Stimulated activated CD4-positive, alpha-beta T cell treated with anti-CD3 and anti-CD28 coated beads, Interleukin-4, amount 100 ng/mL, for 1 hour (primary cell): ENCODE measurements at places on chromosomes 1 and 21.
A peak's percentile ranks its signal among the peaks of the same experiment; 100 is the strongest.

GRCh38 chr1:184368354-184368753, 18.5 kb upstream of the C1orf21 start:
- no peak for DNase-seq

- DNase-seq, result no peak
Measured at GRCh38 chr1:163303561-163303960, 18.2 kb upstream of the NUF2 start.

DNA sequence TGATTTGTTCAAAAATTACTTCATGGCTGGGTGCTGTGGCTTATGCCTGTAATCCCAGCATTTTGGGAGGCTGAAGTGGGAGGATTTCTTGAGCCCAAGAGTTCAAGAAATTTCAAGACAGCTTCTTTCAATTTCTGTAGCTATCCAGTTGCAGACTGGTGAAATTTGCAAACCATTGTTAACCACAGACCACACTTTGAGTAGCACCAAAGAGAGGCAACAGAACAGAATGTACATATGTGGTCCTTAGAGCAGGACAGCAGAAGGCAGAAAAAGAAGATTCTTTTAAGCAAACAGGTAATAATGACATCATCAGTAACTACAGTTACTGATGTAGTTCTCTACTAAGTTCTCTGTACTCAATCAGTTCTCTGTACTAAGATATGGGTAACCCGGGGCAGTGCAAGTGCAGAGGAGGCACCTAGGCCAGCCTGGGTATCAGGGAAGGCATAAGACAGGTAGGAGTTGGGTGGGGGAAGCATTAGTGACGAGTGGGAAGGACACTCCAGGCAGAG, 5.5 kb upstream of the KLF17 start:
- no peak for DNase-seq

GRCh38 chr1:196877964-196878363, 9.9 kb upstream of the CFHR4 start:
- DNase-seq, result no peak

- DNase-seq, result no peak
Measured at GRCh38 chr1:11168731-11169130, 20.4 kb upstream of the ANGPTL7 start.

DNA sequence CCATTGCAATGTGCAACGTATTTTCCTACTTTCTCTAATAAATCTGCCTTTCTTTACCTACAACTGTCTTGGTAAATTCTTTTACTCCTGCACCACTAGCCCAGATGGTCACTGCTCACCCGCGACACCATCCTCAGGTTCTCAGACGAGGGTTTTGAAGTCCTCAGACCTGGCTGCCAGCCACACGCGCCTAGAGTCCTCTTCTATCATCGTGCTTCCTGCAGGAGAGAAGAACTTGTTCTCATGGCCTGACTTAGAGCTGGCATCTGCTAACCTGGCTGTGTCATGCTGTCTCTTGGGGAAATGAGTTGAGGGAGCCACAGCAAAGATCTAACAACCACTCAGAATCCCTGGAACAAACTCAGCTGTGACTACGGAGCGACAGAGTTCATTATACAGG, 30.3 kb upstream of the PGBD5 start:
- DNase-seq, result no peak

DNA sequence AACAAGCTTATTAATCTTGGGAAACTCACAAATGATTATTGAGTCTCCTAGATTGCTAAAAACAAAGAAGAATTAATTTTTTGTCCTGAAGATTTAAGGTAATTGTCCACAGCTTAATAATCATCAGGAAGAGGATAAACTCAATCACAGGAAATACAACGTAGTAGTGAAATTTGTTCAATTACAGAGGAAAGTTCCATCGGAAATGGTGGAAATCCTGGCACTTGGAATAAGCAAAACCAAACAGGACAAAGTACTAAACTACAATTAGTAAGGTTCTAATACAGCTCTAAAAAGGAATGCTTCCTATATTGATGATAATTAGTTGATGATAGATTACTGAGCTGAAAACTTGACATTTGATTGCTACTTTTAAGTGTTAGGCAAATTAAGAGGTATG, 485.4 kb downstream of the USP25 start:
- DNase-seq, result no peak

DNA sequence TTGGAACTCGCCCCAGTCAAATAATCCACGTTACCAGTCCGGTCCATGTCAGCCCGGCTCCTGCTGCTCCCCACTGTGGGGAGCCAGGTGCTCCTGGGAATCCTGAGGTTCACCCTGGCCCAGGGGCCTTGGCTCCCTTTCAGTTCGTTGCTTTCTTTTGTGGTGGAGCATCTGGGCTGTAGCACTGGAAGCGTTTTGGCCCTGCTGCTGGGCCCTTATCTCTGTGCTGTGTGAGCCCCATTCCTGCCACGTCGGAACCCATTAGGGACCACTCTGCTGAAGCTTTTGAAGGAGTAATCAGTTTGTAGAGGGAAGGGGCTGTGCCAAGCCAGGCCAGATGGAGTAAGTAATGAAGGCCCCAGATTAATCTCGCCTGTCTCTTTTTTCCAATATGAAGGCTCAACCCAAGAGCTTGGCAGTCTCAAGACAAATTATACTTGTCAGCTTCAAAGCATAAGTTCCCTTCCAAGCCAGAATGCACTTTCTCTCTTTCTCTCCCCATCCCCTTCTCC, 82.3 kb downstream of the PGM1 start:
- DNase-seq, result no peak

- no peak for DNase-seq
Measured at GRCh38 chr1:228142155-228142691, 2.1 kb downstream of the GUK1 start.

- no peak for DNase-seq
Measured at GRCh38 chr1:68973459-68974244, 476.8 kb upstream of the DEPDC1 start.

DNA sequence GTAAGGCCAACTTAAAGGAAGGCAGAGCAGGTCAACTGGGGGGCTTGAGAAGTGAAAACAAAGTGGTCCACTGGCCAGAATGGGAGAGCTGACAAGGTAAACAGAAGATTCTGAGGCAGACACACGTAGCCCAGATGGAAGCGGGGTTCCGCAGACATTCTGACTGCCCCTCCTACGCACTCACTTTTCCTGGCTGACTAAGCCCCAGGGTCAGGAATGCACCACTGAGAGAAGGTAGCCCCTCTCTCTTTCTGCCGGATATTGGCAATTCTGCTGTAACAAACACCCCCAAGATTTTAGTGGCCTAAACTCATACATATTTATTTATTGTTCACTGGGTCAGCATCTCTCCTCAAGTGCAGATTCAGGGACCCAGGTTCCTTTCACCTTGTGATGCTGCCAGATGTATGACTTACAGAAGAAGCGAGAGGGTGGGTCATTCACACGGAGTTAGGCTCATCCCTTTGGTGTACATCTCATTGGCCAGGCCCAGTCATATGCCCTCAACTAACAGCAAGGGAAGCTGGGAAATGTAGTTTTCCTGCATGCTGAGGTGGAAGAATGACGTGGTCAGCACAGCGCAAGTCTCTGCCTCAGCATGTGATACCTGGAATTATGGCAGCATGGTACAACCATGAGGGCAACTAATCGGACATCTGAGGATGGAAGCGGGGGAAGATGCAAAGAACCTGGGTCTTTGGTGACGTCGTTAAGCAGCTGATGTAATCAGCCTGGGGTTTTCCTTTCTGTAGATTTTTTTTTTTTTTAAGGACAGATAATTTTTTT, 43.4 kb upstream of the MRPS6 start:
- DNase-seq, result peak; percentile 31

DNA sequence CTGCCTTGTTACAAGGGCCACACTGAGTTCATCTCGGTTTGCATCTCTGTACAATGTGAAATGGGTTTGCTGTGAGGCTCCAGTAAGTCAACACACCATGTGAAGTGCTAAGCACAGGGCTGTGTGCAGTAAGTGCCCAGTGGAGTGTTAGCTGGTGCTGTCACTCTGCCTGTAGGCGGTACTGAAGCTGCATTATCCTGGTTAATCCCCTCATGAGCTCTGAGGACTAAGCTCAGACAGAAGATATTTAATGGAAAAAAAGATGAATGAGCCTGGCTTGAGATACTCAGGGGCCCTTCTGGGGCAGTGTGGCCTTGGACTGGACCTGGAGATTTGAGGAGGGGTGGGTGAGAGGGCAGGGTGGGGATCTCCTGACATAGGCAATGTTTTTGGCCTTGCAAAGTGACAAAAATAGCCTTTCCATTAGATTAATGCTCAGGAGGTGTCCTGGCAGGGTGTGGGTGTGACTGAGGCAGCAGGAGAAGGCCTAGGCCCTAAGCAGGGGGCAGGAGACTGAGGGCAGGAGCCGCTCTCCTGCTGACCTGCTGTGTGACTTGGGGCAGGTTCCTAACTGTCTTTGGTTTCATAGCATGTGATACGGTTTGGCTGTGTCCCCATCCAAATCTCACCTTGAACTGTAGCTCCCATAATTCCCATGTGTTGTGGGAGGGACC, 570.5 kb downstream of the PTPRU start:
- DNase-seq, result no peak

- no peak for DNase-seq
Measured at GRCh38 chr1:203103216-203103615, 17.4 kb upstream of the MYOG start.

GRCh38 chr1:221310180-221310579, 430.9 kb downstream of the HLX start:
- no peak for DNase-seq

GRCh38 chr1:192983349-192983980, 75.7 kb downstream of the UCHL5 start:
- no peak for DNase-seq

- DNase-seq, result no peak
Measured at GRCh38 chr1:16186655-16187235, 25.7 kb downstream of the ARHGEF19 start.

- DNase-seq, result no peak
Measured at GRCh38 chr1:65412256-65412983, 8.0 kb upstream of the LEPR start.

- no peak for DNase-seq
Measured at GRCh38 chr1:176692988-176693696, 230.2 kb downstream of the PAPPA2 start.

GRCh38 chr1:212129781-212130180, 94.2 kb downstream of the DTL start:
- no peak for DNase-seq

- no peak for DNase-seq
Measured at GRCh38 chr1:111161843-111162487, 21.9 kb downstream of the CEPT1 start.

DNA sequence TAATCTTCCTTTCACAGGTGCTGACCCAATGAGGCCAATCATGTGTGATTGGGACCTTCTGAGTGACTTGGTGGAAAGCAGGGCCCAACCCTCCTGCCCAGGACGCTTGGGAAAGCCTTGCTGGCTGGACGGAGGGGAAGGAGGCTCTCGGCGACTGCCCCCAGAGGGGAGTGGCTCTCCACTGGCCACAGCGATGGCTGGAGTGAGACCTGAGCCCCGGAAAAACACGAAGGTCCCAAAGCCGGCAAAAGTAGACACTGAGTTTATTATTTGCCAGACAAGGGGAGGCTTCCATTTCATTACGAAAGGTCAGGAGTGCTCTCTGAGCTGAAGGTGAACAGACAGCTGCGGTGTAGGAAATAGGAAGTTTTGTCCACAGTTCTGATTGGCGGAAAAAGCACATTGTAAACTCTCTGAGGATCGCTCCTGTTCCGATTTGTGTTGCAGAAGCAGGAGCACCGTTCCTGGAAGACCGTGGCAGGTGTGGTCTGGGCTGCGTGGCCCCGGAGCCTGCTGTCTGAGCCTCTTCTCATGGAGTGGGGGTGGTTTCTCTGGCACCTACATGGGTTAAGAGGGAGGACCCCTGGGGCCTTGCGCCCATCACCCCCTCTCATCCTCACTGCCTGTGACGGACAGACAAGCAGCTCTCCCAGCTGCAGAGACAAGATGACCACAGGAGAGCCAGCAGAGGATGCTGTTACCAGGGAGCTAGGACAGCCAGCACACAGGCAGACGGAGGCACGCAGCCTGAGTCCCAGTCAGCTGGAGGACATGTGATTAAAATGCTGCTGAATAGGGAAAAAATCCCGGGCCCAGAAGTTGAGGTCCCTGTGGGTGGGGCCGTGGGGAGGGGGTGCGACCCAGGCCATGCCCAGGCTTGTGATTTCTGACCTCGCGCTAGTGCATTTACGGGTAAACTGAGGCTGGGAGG, 41.5 kb downstream of the KRTAP10-1 start:
- DNase-seq, result no peak

GRCh38 chr1:154398141-154398540, 7.0 kb upstream of the IL6R start:
- no peak for DNase-seq

DNA sequence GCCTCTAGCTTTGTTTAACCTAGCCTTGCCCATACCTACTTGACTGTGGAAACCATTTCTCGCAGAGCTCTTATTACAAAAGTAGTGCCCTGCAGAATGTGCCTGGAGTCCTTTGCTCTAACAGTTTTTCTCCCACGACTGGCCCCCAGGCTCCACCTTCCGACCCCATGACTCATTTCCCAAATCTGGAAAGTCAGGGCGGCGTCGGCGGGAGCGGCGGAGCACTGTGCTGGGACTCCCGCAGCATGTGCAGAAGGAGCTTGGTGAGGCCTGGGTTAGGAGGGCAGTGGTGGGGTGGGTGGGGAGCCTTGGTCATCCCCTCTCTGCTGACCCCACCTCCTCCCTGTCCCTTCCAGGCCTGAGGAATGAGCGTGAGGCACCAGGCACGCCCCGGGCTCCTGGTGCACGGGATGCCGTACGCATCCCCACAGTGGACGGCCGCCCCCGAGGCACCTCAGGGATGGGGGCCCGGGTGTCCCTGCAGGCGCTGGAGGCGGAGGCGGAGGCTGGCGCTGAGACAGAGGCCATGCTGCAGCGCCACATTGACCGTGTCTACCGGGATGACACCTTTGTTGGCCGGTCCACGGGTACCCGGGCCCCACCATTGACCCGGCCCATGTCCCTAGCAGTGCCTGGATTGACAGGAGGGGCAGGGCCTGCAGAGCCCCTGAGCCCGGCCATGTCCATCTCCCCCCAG, 47.5 kb downstream of the YARS1 start:
- DNase-seq, result no peak

DNA sequence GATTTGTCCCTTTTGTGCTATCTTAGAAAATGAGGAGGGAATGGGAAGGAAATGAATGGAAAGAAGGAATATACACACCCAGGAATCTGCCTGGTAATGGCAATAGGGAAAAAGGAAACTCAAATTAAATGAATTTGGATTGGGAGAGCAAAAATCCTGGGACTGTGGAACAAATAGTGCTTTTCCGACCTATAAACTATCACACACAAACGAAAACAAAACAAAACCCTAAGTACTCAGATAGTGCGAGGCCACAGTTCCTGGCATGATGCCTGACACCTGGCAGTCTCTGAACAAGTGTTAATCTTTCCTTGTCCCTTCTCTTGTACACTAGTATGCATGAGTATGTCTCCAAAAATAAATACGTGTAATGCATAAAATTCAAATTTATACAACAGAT, 319.8 kb upstream of the SPAG17 start:
- no peak for DNase-seq

GRCh38 chr1:2606881-2607621, 20.5 kb downstream of the PRXL2B start:
- no peak for DNase-seq

DNA sequence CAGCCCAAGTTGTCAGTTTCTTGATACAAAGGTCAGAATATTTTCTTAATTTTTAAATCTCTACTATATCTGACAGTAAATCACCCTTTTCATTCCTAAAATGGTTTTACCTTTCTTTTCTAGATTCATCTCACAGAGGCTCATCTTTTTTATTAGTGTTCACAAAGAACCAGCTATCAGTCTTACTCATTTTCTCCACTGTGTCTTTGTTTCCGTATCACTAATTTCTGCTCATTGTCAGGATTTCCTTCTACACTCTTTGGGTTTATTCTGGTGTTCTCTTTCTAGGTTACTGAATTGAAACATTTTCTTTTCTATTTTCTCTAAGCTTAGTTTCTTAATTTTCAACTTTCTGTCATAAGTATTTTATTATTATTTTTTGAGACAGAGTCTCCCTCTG, 8.7 kb downstream of the AGPAT3 start:
- no peak for DNase-seq
